ENCODE measurements at places on chromosomes 6 and 20. TPM values are rescaled to one million over a fixed set of nuclear protein-coding genes. Genes with fewer than 3 reads are reported as not detected.
A peak's percentile ranks its signal among the peaks of the same experiment; 100 is the strongest.

GRCh38 chr6:139355172-139355571 is 19.3 kb downstream of the CITED2 start:
- no peak for DNase-seq

DNA sequence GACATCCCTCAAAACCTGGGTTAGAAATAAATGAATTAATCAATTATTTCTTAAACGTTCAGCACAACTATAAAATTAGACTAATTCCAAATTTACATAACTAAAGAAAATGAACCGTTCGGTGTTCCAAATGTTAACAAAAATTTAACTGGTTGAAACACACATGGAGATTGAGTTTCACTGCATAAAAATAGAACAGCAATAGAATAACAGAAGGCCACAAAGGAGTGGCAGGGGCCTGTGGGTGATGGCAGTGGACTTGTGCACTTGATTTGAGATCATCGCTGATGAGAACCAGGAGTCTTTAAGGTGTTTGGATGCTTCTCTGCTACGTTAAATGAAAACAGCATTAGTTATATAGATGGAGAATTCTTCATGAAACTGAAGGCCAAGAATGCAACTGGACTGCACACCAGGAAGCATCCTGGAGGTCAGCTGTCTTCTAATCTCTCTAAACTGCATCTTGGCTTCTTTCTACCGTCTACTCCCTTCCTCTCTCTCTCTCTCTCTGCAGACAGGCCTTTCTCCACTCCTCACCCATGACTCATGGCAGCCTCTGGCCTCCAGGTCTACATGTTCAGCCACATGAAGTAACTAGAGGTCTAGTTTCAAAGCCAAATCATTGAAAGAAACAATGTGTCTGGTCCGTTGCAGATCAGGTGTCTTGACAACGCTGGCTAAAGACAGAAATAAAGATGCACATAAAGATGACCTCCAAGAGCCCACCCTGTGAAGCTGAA is 111.3 kb downstream of the SIM1 start:
- DNase-seq = no peak

Gene SLCO4A1
- 0.15 TPM for polyA plus RNA-seq

DNA sequence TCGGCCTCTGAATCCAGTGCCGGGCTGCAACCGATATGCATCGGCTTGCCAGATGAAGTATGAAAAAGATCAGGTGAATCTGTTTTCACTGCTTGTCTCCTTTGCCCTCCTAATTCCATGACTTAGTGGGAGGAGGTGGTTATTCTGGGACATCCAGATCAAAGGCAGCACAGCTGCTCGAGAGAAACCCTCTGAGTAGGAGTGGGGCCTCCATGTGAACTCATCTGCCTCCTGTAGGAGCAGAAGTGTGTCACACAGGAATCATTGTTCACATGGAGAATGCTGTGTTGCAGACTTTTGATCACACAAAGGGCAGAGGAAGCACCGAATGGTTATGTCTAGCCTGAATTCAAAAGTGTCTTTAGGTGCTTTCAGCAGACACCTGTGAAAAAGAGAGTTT is 73.1 kb upstream of the SLC22A1 start:
- DNase-seq = no peak

- DNase-seq = no peak
Measured at GRCh38 chr20:58712151-58712791, 19.7 kb downstream of the NPEPL1 start.

Gene TREML2
- not detected for polyA plus RNA-seq

DNA sequence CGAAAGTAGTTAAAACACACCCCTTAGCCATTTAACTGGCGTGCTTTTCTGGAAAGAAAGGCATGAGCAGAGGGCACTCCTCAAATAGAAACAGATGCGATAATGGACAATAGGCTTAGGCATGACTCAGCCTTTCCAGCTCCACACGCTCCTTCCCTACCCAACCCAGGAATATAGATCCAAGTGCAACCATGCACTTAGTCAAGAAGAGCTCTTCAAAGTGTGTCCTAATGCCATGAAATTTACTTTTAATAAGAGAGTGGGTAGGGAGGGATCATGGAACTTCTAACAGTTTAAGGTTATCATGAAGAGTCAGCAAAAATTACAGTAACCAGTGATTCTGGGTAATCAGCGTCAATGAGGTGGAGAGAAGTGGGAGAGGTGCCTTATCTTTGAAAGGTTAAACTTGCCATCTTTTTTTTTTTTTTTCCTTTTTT is 2.4 kb upstream of the EFHC1 start:
- DNase-seq = peak; percentile 39

- no peak for DNase-seq
Measured at GRCh38 chr6:97282238-97282725, 734 bp downstream of the MMS22L start.

- DNase-seq = no peak
Measured at GRCh38 chr6:167013067-167013466, 13.9 kb downstream of the CEP43 start.

Measured in BJ (cell line).